Right renal pelvis (tissue), 4 donors: ENCODE measurements at places on chromosomes 6 and 20.

DNA sequence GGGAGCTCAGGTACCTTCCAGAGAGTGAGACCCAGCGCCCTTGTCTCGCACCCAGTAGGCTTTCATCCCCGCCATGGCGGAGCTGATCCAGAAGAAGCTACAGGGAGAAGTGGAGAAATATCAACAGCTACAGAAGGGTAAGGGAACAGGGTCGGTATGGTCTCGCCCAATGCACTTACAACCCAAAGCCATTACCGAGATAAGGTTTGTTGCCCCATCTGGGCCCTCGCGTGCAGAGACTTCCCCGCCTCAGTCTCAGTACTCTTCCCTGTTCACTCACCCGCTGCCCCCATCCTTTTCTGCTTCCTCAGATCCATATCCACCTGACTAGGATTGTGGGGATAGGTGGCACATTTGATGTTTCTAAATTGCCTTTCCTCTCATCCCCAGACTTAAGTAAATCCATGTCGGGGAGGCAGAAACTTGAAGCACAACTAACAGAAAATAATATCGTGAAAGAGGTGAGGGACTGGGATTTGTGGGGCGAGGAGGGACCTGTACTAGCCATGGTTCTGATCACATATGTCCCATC lies 449 bp downstream of the PFDN6 start:
- DNase-seq, result no peak

DNA sequence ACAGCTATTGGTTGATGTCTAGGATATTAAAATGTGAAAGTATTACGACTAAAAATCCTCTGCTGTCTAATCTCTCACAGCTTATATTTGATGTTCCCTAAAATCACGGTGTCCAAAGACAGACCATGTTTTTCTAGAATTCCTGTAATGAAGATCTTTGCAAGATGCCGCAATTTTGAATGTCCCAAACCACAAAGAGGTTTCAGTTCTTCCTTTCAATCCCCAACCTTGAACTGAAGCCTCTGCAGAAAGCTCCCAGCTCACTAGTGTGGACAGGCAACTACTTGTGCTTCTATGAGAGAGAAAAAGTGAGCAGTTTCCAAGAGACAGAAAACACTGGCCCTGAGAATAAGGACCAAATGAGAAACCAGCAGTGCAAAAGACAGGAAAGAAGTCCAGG lies 370.1 kb downstream of the FOXA2 start:
- no peak for DNase-seq

DNA sequence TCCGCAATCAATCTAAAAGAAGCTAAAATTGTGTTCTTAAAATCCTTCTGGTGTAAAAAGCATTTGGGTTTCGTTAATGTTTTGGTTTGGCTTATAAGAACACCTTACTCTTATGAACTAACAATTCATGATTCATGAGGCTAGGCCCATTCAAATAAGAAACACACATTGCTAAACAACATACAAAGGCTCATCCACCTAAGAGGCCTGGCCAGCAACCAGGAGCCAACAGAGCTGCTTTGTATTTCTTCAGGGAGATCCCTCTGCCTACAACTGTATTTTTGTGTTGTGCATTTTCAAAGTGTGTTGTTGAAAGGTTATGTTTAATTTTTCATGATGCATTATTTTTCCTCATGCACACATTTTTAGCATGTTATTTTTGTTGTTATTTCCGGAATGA lies 98.6 kb downstream of the PTPRK start:
- DNase-seq, result no peak

DNA sequence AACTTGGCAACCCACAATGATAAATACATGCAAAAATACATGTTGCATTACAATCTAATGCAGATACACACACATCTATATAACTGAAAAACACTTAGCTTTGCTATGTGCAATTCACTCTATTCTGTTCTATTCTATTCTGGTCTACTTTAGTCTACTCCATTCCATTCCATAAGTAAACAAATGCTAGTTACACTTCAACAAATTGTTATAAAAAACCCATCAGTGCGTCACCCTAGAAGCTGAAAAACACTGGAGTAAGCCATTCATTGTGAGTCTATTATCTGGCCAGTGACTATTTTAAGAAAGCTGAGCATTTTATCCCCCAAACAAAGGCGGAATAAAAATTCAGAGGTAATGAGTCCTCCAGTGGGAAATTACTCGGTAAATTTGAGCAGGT lies 315.7 kb upstream of the EPHA7 start:
- no peak for DNase-seq
